CD4-positive, alpha-beta T cell treated with Interleukin-15 for 4 hours (primary cell): ENCODE measurements at places on chromosomes 3 and 15.

- no peak for DNase-seq
Measured at GRCh38 chr15:48475600-48476395, 144.6 kb downstream of the DUT start.

- no peak for DNase-seq
Measured at GRCh38 chr3:169558371-169558770, 105.1 kb downstream of the MECOM start.

DNA sequence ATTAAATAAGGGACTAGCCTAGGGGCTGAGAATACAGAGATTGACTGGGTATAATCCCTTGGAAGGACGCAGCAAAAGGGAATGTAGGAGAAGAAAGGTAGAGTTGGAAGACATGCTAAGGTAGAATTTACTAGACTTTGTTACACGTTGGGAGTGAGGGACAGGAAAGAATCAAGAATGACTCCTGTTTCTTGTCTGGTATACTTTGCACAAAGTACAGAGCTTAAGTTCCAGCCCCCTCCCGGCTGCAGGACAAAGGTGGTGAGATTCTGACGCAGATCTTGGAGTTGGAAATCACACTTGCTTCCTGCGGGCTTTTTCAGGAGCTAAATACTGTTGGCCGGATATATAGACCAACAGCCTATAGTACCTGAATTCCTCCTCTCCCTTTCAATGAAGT is 895 bp downstream of the HYKK start:
- DNase-seq, result no peak

GRCh38 chr3:37323494-37323893 is 149.1 kb upstream of the LRRFIP2 start:
- DNase-seq, result no peak

DNA sequence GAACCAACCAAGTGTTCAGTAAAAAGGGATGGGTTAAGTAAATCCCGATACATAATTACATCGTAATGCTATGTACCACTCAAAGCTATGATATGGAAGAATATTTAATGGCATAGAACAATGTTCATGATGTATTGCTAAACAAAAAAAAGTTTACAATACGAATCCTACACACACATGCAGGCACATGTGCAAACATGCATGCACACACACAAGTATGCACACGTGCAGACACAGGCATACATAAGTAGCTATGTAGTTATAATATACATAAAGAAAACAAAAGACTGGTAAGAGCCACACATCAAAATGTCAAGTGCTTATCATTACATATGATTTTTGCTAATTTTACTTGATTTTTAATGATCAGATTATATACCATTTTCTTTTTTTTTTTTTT is 74.2 kb downstream of the ARRDC4 start:
- no peak for DNase-seq

- no peak for DNase-seq
Measured at GRCh38 chr3:38721207-38721772, 71.8 kb upstream of the SCN5A start.

DNA sequence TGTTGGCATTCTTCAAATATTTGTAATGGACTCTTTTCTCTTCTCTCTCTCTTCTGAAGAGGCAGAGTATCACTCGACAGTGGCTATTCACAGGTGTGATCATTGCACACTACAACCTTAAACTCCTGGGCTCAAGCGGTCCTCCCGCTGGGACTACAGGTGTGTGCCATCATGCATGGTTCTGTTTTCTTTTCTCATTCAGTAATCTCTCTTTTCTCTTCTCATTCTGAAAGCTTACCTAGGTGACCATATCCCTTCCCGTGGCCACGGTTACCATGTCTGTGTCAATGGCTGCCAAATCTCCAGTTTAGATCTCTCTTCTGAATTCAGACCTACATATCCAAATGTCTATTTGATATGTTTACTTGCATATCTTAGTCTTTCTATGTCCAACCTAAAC is 96.3 kb downstream of the SOX2 start:
- no peak for DNase-seq

DNA sequence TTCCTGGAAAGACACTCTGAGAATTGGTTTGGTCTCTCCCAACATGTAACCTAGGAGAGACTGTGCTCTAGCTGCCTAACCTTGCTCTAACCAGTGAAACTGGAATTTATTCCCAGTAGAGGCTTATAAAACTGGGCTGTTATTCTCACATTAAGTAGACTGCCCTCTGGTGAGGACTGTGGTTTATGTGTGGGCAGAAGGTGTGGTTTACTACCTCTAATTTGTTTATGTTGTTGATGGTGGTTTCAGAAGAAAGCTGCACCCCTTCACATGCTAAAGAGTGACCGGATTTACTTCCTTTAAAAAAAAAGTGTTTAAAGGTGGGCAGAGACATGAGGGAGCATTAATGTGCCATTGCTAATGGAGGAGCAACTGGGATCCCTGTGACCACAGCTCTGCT is 273.2 kb downstream of the MECOM start:
- no peak for DNase-seq
